Small intestine (tissue), 16 donors: ENCODE measurements at places on chromosomes 3 and 15. TPM values are rescaled to one million over a fixed set of nuclear protein-coding genes. Genes with fewer than 3 reads are reported as not detected.

The NUP210 gene
- polyA plus RNA-seq: 10.5 TPM

The ANKDD1A gene
- polyA plus RNA-seq: 0.81 TPM

The SPCS1 gene
- 177 TPM for polyA plus RNA-seq

The CCDC39 gene
- polyA plus RNA-seq: not detected

The ROPN1 gene
- not detected for polyA plus RNA-seq

The MAGI1 gene
- polyA plus RNA-seq: 35.1 TPM

The NGLY1 gene
- polyA plus RNA-seq: 34.9 TPM

The GOLGA6L9 gene
- 4.9 TPM for polyA plus RNA-seq

The SH3BP5 gene
- 14.3 TPM for polyA plus RNA-seq

The THSD4 gene
- 14.4 TPM for polyA plus RNA-seq

The GRK7 gene
- polyA plus RNA-seq: not detected

The SNUPN gene
- 19.5 TPM for polyA plus RNA-seq

The SLC27A2 gene
- 15.7 TPM for polyA plus RNA-seq

The CCR9 gene
- 0.92 TPM for polyA plus RNA-seq

The ASB14 gene
- 0.74 TPM for polyA plus RNA-seq

The FBXW12 gene
- 0.16 TPM for polyA plus RNA-seq

The P2RY1 gene
- 1.7 TPM for polyA plus RNA-seq

The TF gene
- polyA plus RNA-seq: 8.3 TPM

The OR5H14 gene
- polyA plus RNA-seq: not detected

The SOX14 gene
- not detected for polyA plus RNA-seq

The CNTN3 gene
- not detected for polyA plus RNA-seq

The CA12 gene
- 24.8 TPM for polyA plus RNA-seq

The ECT2 gene
- polyA plus RNA-seq: 16.8 TPM

The HHLA2 gene
- polyA plus RNA-seq: 103 TPM

The SPESP1 gene
- 1.7 TPM for polyA plus RNA-seq

The TMC3 gene
- polyA plus RNA-seq: 5.3 TPM

The SNX22 gene
- 1.5 TPM for polyA plus RNA-seq

The CPLX3 gene
- 1.1 TPM for polyA plus RNA-seq

The ZIC4 gene
- 0.03 TPM for polyA plus RNA-seq

The CHRNB4 gene
- 0.43 TPM for polyA plus RNA-seq

The POLQ gene
- 1.8 TPM for polyA plus RNA-seq

The ACTR8 gene
- polyA plus RNA-seq: 27.0 TPM

The AMIGO3 gene
- 1.1 TPM for polyA plus RNA-seq

The CHRNA5 gene
- 9.8 TPM for polyA plus RNA-seq

The GXYLT2 gene
- 3.2 TPM for polyA plus RNA-seq

The TTC21A gene
- polyA plus RNA-seq: 3.6 TPM

The GUCA1C gene
- polyA plus RNA-seq: not detected

The WNT5A gene
- under 0.01 TPM for polyA plus RNA-seq

The SSUH2 gene
- 196 TPM for polyA plus RNA-seq

The CADM2 gene
- polyA plus RNA-seq: 2.4 TPM

The POC1A gene
- polyA plus RNA-seq: 19.4 TPM

The EPHB1 gene
- not detected for polyA plus RNA-seq

The SERPINI2 gene
- polyA plus RNA-seq: 0.24 TPM

The FBLN2 gene
- 0.45 TPM for polyA plus RNA-seq

The DNAJC17 gene
- polyA plus RNA-seq: 95.9 TPM

The PCYT1A gene
- polyA plus RNA-seq: 92.8 TPM

The SKOR1 gene
- 0.27 TPM for polyA plus RNA-seq

The GPR27 gene
- 0.38 TPM for polyA plus RNA-seq

The AADACL2 gene
- not detected for polyA plus RNA-seq

The AMOTL2 gene
- 9.2 TPM for polyA plus RNA-seq

The SLC28A2 gene
- 47.1 TPM for polyA plus RNA-seq

The LRRC31 gene
- 19.8 TPM for polyA plus RNA-seq

The SI gene
- polyA plus RNA-seq: 185 TPM

The RAP2B gene
- 2.2 TPM for polyA plus RNA-seq

The APOD gene
- polyA plus RNA-seq: 9.4 TPM
